ENCODE measurements at places on chromosomes 2 and 18.

GRCh38 chr2:1231466-1232063, 181.7 kb upstream of the TPO start:
- no peak for DNase-seq

- no peak for DNase-seq
Measured at GRCh38 chr2:10619643-10620042, 70.1 kb downstream of the NOL10 start.

GRCh38 chr2:179129574-179130238, 79.8 kb upstream of the CCDC141 start:
- DNase-seq, result no peak

- no peak for DNase-seq
Measured at GRCh38 chr2:127517465-127517864, 8.8 kb downstream of the IWS1 start.
